ENCODE measurements at places on chromosomes 2 and 18.

DNA sequence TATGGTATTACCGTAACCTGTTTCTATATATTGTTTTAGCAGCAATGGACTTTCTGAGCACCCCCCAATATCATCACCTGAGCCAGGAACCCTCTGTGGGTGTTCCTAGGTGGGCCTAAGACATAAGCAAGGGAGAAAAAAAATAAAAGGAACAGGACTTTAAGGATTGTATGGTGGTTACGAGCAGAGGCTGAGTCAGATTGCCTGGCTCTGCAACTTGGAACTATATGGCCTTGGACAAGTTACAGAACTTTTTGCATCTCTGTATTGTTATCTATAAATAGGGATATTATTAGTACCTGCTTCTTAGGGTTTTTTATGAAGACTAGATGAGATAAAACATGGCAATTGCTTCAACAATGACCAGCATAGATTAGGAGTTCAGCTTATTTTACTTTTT is 34.9 kb downstream of the MFSD6 start:
- DNase-seq, result no peak

DNA sequence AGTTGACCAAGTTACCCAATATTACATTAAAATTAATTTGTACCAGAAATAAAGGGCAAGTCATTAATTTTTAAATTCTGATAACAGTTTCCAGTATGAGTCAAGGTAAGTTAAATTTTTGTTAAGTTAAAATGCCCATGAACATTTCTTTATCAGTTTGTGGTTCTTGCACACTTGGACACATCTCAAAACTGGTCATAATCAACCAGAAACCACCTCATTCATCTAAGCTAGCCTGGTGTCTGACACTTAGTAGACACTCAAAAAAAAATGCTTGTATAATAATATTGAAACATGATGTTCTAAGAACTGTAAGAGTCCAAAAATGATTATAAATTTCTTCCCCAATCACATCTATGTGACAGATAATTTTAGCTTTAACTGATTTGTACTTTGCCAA is 62.4 kb downstream of the SATB2 start:
- DNase-seq, result no peak

DNA sequence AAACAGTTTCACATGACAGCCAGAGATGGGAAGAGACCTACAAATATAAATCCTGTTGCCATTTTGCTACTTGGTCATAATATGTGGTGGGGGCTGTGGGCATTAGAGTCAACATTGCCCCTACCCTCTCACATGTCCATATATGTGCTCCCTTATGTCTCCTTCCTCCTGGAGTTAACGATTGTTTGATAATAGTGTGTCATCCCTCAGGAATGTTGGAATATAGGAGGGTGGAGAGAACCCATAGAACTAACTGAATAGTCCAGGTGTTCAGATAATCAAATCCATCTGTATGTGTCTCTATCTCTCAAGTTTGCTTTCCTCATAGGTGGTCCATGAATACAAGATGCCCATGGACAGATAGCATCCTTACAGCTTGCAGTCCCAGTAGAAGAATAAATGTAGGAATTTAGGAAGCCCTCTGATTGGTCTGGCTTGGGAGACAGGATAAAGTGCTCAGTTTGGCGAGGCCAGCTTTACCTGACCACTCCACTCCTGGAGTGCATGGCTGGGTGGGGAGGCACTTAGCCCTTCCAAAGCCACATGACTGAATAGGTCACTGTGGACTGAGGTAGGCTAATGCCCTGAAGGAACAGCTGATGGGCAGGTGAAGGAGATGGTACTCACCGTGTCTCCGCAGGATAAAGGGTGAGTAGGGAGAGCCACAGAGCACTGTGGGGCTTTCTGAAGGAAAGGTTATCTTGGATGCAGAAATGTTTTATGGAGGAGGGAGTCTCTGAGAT is 166.9 kb downstream of the CDCA7 start:
- no peak for DNase-seq

- DNase-seq, result no peak
Observed at GRCh38 chr2:100163605-100164004, 21.2 kb upstream of the AFF3 start.

DNA sequence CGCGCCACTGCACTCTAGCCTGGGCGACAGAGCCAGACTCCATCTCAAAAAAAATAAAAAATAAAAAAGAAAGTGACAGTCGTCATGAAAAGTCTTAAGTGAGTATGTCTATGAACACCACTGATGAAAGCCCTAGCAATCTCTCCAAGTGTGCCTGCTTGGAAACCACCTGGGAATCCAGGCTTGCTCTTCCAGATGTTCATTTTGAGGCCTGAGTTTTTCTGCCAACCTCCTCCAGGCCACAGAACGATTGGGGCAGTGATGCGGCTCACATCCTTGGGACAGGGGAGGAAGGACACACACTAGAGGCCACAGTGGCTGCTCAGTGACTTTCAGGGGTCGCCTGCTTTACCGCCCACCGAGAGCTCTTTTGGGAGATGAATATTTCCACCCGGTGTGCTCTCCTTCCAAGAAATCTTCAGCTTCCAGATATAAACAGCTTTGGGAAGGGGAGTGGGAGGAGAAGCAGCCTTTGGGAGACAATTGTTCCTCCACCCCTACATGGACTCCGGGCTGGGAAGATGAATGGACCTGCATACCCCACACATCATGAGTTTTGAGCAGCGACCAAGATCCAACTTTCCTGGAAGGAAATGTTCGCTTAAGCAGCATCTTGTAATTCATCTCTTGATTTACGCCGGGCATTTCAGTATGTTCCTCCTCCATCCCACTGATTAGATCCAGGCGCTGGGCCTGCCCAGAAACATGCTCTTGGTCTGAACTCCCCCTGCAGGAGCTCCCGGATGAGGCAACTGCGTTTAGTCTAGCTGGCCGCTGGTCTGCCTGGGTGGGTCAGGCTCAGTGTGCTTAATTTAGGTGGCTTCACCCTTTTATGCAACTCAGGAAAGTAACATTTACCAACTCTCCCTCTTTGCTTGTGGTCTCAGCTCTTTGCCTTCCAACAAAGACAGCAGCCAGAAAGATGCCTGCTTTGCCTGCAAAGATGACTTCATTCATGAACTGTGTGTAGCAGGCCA is 6.2 kb upstream of the ARMC9 start:
- no peak for DNase-seq

- no peak for DNase-seq
Observed at GRCh38 chr18:58125183-58125582, 81.2 kb downstream of the NEDD4L start.

DNA sequence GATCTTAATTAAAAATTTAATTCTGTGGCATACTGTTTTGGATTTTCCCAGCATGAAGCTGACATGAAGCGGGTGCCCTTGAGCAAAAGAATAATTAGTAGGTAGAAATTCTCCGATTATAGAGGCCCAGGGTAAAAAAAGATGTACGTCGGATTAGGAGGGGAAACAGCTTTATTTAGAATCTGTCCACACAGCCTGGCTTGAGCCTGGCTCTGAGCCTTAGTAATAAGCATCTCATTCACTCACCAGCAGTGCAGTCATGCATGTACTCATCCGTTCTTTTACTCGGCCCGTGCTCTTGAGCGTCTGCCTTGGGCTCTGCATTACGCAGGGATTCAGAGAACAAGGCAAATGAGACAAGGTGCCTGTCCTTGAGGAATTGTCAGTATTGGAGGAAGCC is 219.3 kb downstream of the AGAP1 start:
- DNase-seq, result no peak

GRCh38 chr18:24011123-24011917 is 3.2 kb upstream of the TTC39C start:
- no peak for DNase-seq

- no peak for DNase-seq
Observed at GRCh38 chr2:231671270-231672050, 36.9 kb upstream of the PTMA start.

GRCh38 chr2:141440072-141440635 is 690.7 kb downstream of the LRP1B start:
- DNase-seq, result no peak

DNA sequence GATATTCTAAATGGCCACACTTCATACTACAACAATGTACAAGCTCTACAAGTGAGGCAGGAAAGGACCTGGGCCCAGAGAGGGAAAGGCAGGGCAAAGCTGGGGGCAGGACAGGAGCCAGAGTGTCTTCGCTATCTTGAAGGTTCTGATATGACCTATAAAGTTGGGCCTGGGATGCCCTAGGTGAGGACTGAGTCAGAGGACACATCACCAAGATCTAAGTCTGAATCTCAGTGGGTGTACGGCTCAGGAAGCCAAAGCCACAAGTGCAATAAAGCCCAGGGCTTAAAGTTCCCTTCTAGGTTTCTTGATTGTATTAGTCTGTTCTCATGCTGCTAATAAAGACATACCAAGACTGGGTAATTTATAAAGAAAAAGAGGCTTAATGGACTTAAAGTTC is 219.1 kb downstream of the ALK start:
- no peak for DNase-seq

DNA sequence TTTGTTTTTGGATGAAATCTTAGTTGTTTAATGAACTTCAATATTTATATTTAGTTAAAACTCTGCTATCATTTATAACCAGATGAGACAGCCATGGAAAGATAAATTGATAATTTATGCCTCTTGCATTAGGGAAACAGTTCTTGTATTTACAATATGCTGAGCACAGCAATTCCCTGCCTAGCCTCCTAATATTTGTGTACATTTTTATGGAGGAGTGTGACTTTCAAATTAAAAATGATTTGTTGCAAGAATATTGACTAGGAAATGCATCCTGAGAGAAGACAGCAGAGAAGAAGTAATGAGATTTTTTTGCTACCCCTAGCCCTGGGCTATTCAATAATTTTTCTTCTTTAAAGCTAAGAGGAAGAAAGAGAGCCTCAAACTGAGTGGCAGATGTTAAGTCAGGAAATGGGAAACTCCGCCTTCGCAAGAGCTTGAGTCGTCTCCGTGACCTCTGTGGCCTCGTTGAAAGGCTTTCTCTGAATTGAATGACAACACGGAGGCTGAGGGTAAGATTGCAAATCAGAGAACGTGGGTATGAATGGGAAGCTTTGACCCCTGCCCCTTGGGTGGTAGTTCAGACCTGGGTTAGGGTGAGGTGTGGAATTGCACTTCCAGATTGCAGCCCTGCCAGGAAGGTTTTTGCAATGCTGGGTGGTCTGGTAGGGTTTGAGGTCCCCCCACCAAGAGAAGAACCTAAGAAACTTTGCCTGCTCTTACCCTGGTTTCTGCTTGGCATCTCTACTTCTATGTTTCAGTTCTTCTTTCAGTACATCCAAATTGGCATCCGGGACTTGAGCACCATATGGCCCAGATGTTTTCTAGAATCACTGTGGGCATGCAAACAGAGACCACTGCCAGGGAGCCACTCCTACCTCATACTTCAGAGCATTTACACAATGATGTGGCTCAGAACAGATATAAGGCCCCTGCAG is 210.3 kb upstream of the RBMS1 start:
- no peak for DNase-seq
